ENCODE measurements at places on chromosomes 6 and 20. TPM values are rescaled to one million over a fixed set of nuclear protein-coding genes. Genes with fewer than 3 reads are reported as not detected.

DNA sequence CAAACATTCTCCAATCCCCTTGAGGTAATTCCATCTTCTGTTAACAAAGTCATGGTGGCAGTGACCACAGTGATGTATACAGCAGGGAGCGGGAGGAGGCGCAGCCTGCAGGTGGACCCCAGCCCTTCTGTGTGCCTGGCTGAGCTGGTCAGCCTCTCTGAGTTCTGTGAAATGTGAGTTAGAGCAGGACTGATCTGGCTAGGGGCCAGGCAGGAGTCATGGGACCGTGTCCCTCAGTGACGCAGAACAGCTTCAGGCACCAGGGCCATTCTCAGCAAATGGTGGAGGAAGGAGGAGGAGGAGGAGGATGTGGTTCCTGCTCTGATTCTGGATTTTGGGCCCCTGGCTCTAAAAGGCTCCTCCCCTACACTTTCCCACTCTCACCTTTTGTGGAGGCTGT lies 6.9 kb downstream of the PHACTR3 start:
- no peak for DNase-seq

Gene ETV7
- not detected for polyA plus RNA-seq

Gene CST3
- polyA plus RNA-seq = 207 TPM

GRCh38 chr6:8939615-8940014 lies 504.3 kb upstream of the SLC35B3 start:
- peak; percentile 8 for DNase-seq

Gene HTR1B
- polyA plus RNA-seq = 0.46 TPM

- DNase-seq = no peak
These were observed 6.3 kb upstream of the PLTP start for GRCh38 chr20:45918182-45918737.

DNA sequence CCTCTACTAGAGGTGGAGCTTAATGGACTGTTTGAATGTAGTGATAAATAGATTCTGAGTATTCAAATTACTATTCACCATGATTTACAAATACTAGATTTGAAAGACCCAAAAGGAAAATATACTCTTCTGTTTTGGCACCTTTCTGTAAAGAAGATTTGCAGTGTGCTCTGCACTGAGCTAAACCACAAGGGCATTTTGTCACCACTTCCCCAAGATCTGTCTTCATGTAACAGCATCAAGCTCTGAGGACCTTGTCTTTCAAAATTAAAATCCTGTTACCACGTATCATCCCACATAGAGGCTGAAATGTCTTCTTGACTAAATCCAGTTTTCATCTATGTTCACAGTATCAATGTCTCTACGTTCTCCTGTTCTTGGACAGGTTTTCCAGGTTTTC lies 3.3 kb upstream of the PGK2 start:
- no peak for DNase-seq

DNA sequence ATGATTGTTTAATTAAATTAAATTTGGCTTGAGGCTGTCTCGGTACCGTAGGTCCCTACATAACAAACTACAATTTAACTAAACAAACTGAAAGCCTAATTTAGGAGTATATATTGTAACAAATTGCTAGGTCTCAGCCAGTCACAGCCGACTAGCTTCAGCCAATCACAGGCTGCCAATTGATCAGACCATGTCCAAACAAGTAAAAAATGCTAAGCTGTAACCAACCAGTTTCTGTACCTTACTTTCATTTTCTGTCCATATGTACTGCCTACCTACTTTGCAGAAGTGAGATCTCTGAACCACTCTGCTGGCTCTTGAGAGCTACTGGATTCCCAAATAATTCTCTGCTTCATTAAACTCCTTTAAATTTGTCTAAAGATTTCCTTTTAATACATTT lies 648.0 kb upstream of the GJE1 start:
- no peak for DNase-seq

Gene PAK5
- polyA plus RNA-seq = 0.34 TPM

Gene PTCHD4
- polyA plus RNA-seq = 2.2 TPM

Data from left renal cortex interstitium (tissue), 4 donors.